ENCODE measurements at places on chromosomes 5 and 9.

DNA sequence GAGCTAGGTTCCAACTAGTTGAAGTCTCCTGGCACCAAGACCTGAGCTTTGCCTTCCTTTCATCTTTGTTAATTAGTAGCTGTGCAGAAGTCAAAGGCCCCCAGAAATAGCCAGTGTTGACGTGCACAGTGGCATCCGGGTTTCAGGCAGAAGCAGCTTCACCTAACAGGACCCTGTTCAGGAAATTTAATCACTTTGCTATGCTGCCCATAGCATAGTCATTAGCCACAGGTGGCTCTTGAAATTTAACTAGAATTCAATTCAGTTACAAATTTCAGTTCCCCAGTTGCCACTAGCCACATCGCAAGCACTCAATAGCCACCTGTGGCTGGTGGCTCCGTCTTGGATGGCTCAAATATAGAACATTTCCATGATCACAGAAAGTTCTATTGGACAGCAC is 179.1 kb downstream of the GOLPH3 start:
- no peak for DNase-seq

DNA sequence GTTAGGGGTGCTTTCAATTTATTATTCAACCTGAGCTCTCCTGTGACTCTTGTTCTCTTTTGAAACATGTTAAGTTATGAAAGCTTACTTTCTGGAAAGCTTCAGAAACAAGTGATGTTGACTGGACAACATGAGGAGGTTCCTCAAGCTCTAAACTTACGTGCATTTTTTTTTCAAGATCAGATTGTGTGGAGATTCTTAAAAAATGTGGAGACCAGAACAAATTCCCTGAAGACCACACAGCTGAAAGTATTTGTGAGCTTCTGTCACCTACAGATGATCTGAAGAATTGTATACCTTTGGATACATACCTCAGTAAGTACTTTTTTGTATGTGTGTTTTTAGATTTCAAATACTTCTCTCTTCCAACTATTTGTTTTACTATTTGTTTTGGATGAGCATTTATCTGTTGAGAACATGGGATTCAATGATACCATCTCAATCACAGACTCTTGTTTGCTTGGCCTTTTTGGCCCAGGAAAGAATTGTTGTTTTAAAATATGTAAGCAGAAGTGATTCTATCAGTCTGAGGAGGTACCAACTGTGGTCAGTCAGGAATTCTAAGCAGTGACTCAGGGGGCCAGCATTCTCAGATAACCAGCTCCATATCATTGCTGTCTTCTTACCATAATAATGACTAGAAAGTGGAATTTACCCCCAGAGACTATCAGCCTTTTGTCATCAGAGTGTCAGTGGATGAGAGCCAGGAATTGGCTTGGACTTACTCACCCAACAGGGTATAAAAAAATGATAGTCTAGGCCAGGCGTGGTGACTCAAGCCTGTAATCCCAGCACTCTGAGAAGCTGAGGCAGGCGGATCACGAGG is 34.4 kb upstream of the GLIPR2 start:
- no peak for DNase-seq

DNA sequence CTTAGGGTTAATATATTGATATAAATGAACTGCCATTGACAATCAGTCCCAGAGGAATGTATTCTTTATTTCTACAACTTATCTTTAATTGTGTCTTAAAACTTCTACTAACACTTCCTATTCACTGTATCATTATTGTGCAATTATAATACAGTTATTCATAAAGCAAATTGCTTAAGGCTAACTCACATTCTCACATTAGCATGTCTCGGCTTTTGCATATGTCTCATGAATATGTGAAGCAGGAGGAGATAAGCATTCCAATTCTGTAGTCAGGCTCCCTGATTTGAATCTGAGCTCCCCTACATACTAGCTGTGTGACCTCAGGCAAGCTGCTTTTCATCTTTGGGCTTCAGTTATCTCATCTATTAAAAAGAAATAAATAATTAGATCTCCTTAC is 45.4 kb downstream of the PLGRKT start:
- no peak for DNase-seq

GRCh38 chr5:44489759-44490158 is 100.5 kb upstream of the FGF10 start:
- no peak for DNase-seq

- no peak for DNase-seq
Observed at GRCh38 chr5:141559461-141559860, 59.3 kb downstream of the DIAPH1 start.

DNA sequence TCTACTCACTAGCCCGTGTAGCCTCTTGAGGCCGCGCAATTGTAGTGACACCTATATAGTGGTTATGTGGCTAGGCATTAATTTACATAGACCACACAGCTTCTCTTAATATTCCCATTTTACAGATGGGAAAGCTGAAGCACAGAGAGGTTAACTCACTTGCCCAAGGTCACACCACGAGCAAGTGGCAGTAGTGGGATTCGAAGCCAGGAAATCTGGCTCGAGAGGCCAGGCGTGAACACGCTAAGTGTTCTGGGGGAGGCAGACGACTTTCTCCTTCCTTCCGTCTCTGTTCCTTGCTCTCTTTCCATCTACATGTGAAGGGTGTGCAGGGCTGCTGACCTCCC is 49.8 kb upstream of the IER5L start:
- DNase-seq: no peak

DNA sequence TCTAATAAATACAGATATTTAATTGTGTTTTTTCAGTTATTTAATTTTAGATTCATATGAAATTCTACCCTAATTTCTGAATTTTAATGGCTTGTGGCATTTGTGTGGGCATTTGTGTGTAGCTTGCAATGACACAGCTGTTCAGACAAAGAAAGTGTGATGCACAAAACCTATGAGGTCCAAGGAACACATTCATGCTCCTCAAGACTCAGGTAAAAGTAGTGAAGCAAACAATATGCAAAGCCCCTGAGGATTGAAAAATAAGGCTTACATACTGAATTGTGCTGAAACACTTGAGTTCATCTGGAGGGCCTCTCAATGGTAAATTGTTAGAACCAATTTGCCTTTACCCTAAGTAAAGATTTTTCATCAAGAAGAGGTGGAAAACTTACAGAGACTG is 28.1 kb downstream of the IL7R start:
- DNase-seq: no peak

Data from cortex of kidney (tissue), 1 donor.